ENCODE measurements at places on chromosomes 1 and 21.

GRCh38 chr21:31447505-31447904 lies 103.4 kb upstream of the TIAM1 start:
- DNase-seq: no peak

DNA sequence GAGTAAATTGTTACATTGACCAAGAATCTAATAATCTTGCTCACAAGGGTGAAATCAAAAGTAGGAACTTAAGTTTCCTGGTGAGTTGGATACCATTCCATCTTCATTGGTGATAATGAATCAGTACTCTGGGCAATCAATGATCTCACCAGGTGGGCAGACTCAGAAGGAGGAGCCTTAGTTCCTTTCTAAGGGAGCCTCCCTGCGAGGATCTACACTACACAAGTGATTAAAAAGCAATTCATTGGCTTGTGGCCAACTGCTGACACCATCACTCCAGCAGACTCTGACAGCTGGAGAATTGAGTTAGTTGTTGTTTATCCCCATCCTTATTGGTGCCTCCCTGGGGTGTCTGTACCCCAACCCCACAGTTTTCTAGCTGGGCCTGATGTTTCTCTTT lies 84.1 kb upstream of the VANGL1 start:
- no peak for DNase-seq

- DNase-seq: no peak
Observed at GRCh38 chr1:245715291-245715701, 560.5 kb downstream of the KIF26B start.

- no peak for DNase-seq
Observed at GRCh38 chr1:165290148-165290547, 66.4 kb downstream of the LMX1A start.

DNA sequence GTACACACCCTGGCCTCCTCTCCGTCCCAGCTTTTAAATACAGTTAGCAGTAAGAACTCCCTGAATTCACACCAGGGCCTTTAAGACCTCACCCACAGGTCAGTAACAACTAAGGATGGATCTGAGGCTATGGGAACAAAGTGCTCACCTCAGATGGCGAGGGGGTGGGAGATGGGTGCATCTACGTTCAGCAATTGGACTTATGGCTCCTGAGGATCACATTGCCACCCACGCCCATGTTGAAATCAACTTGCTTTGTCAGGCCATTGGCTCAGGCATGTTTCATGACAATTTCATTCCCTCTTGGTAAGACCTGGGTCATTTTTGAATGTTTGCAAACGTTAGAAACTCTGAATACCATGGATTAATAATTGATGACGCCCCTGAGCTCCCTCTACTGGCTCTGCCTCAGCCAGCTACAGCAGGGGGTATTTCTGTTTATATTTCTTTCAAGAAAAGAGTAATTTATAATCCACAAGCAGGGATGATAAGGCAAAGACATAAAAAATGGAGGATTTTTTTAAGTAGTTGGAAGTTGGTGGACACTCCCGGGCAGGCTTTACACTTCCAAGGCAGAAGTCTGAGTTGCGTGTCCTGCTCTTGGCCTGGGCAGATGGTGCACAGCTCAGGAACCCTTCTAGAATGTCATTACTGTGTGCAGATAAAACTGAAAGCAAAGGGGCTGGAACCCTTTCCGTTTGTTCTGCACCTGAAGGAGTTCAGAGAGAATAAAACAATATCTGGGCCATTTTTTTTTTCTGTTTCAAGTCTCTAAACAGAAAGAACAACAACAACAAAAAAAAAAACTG lies 13.7 kb upstream of the LBR start:
- no peak for DNase-seq

DNA sequence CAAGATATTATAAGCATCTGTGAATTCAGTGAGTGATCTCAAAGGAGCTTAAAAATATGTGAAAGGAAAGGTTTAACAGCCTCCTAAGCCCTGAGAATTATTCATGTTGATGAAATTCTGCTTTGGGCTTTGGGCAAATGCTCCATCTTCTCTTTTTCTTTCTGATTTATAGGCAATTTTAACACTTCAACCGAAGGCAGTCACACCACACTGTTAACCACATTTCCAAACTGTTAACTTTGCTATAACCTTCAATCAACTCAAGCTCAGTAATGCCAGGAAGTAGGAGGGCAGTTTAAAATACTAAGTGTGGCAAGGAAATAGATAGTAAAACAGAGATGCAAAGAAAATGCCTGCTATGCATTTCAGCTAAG lies 54.4 kb upstream of the NEK7 start:
- DNase-seq: no peak

DNA sequence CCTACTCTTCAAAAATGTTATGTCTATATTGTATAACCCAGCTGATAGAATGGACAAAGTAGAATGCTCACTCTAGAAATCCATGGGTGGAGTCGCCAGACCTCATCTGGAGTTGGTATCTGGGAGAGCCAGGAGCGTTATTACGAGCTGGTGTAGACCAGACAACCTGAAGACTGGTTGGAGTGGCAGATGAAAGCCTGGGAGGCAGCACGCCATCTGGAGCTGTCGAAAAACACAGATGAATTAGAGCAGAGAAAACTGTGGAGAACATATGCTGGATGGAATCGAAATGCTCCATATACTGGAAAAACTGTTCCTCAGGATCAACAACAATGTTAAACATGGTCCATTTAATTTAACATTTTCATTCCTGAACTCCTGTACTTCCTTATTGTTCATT lies 333.6 kb downstream of the KCTD3 start:
- DNase-seq: peak; percentile 43

GRCh38 chr1:61875198-61875597 lies 132.9 kb downstream of the PATJ start:
- no peak for DNase-seq

DNA sequence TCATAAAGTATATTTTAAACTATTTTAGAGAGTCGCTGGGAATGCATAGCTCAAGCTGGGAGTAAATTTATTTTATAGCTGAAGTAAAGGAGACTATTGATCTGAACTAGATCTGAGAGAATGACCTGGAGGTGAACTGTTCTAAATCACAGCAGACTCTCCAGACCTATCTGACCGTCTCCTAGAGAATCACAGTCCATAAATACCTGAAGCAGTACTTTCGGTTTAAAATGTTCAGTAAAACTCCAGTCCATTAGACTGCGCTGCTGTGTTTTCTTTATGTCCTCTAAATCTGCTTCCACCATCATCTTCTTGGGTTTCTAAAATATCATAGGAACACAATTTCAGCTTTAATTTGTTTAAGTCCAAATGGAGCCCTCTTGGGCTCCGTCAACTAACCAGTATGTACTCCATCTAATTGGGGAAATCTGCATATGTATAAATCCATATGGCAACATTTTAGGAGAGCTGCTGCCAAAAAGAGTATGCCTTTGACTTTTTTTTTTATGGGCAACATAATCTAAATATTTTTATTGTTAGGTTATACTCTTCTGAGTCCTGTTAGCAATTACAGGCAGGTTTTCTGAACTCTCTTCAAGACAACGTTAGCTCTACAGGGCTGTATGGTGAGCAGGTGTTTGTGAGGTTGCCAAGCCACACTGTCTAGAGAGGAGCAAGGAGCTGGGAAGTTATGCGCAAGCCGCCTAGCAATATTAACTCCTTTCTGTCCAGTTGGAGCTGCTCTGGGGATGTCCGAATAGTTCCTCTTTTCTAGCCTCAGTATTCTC lies 111.2 kb downstream of the SPAG17 start:
- DNase-seq: peak; percentile 51

DNA sequence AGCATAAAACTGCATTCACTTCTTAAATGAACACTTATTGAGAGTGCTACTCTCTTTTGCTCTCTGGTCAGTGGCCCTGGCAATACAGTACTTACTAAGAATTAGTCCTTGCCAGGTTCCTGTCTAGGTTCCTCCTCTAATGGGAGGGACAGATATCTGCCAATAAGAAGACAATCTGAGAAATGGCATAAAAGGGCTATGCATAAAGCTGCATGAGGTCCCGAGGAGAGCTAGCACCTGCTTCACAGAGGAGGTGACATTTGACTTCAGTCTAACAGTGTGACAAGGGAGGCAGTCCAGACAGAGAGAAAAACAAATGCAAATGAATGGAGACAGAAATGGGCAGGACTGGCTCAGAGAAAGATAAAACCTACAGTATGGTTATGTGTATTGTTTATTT lies 357.1 kb upstream of the SGIP1 start:
- DNase-seq: no peak

GRCh38 chr1:19625291-19625937 lies 18.7 kb upstream of the NBL1 start:
- no peak for DNase-seq

GRCh38 chr1:13812456-13813397 lies 112.7 kb downstream of the PRDM2 start:
- no peak for DNase-seq

- peak; percentile 76 for DNase-seq
Observed at GRCh38 chr1:39692152-39693074, 1.2 kb upstream of the HPCAL4 start.

- peak; percentile 80 for DNase-seq
Observed at GRCh38 chr1:37410815-37411214, 63.6 kb upstream of the ZC3H12A start.

DNA sequence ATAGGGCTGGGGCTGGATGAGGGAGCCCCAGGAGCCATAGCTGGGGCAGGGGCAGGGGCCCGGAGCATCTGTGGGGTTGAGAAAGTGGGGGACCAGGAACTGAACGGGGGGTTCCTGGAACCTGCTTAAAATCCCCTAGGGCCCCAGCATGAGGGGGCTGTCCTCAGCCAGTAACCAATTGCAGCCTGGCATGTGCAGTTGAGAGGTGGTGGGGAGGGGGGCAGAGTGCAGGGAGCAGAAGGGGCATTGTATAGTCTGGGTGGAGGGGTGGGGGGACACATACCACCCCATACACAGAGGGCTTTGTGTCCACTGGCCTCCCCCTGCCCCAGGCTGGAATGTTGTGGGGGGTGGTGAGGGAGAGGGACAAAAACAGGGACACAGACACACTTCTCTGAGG lies at the start of gene MPZ:
Gene MPZ, minus strand, starts transcription at position 101 of the 400 bp plus-strand sequence. Its CDS starts 63 bp downstream, at position 38.
- peak; percentile 20 for DNase-seq

DNA sequence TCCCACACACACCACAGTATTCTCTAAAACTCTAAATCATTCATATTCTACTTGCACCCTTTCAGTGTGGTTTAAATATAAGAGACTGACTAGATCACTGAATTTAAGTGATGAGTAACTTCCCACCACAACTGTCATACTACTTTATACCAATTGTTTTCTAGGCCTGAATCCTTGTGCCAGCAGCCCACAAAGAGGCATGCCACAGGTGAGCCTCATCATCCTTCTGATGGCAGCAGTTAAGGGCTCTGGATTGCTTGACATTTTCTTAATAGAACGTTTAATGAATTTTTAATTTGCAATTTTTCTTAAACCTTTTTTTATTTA lies 9.6 kb downstream of the C1orf105 start:
- no peak for DNase-seq

DNA sequence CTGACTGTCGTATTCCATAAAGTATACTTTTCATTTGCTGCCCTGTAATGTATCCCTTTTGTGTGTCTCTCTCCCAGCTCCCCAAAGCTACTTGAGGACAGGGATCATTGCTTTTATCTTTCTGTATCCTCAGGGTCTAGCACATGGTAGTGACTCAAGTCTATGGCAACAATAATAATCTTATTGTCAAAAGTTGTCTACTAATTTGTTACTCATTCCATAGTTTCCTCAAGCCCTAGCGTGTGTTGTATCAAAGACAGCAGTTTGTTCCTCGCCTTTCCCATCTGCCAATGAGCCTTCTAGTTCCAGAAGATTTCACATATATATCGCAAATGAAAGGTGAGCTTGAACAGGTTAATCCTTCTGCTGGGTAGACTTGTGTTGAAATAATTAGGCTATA lies 9.8 kb upstream of the SLC30A1 start:
- DNase-seq: no peak

Data from eye (tissue), 1 donor.